ENCODE measurements at places on chromosomes 1 and 21.
A peak's percentile ranks its signal among the peaks of the same experiment; 100 is the strongest.

- no peak for DNase-seq
These were observed 27.2 kb downstream of the NGF start for GRCh38 chr1:115310581-115311473.

- DNase-seq: no peak
These were observed 29.4 kb upstream of the POU3F1 start for GRCh38 chr1:38076038-38076437.

GRCh38 chr1:109910123-109910962 is at the start of gene CSF1:
Gene CSF1, plus strand, starts transcription at chr1:109910849. Its CDS starts 175 bp downstream, at chr1:109911024.
- DNase-seq: peak; percentile 60

DNA sequence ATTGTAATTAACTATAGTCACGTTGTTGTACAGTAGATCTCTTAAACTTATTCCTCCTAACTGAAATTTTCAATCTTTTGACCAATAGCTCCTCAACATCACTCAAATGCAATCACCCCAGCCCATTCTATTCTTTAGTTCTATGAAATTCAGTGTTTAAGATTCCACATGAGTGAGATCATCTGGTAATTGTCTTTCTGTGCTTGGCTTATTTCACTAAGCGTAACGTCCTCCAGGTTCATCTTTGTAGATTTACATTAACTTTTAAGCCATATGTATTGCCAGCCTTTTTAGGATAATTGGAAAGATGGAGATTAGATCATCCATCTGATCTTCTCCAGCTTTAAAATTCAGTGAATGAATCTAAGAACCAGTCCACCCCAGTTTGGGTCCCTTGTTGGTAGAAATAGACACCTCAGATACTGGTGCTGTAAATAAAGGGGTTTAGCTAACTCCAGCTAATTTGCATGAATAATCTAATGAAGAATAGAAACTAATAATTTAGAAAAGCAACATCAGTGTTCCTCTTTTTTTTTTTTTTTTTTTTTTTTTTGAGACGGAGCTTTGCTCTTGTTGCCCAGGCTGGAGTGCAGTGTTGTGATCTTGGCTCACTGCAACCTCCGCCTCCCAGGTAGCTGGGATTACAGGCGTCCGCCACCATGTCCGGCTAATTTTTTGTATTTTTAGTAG is 7.0 kb downstream of the S100A10 start:
- no peak for DNase-seq

GRCh38 chr21:39669485-39669884 is 56.7 kb downstream of the B3GALT5 start:
- DNase-seq: no peak

DNA sequence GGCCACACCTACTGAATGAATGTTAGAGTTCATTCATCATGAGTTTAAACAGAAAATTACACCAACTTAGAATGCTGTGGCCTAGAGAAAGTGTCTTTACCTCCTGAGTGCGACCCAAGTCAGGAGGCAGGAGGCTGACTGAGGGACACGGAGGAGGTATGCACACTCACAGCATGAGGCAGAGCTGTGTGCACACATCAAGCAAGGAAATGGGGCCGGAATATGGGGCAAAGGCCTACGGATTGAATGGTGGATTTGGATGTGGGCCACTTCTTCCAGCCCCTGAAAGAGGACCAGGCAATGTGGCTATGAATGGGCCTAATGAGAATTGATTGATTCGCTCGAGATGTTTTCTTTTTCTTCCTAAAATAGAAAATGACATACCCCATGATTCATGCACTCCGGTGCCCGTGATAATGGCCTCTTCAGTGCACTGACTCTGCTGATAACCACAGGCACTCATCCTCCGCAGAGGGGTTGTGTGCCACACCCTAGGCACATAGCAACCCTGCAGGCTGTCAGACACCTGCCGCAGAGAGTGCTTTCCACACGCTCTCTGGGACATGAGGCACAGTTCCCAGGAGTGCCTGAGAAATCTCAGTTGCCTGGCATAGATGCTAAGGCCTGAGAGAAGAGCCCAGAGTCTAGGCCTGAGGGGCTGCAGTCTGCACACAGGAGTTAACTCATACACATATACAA is 155.5 kb downstream of the GLUL start:
- DNase-seq: no peak

DNA sequence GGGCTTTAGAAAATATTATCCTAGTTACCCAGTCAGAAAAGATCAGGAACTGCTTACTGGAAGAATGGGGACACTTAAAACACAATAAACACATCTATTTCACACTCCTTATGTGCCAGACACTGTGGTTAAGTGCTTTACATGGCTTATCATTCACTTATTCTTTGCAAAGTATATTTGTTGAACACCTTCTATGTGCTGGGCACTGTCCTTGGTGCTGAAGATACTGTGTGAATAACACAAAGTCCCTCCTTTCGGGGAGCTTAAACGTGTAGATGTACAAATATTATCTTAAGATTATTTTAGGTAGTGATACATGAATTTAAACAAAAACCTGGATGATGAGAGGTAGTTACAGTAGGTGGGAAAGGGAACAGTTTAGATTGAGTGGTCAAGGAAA is 169.3 kb downstream of the ST6GALNAC5 start:
- no peak for DNase-seq

DNA sequence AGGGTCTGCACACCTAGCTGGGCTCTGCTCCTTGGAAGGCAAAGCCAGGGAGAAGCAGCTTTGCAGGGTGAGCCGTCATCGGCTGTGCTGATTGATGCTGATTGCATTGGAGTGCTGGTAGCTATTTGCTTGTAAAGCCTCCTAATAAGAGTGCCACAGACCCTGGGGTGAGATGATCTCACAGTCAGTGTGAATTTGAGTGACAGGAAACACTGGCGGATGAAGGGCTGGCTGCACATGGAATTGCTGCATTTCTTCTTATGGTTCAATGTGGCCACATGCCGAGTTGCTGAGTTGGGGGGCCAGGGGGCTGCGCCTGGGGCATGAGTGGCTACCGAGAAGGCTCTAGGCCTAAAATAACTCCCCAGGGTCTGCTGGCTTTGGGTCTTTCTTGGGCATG is 138.2 kb upstream of the CACNA1E start:
- DNase-seq: no peak

- DNase-seq: no peak
These were observed 423.1 kb downstream of the HLX start for GRCh38 chr1:221302357-221302756.

- DNase-seq: no peak
These were observed 62.4 kb upstream of the IGSF21 start for GRCh38 chr1:18045203-18045602.

GRCh38 chr1:111742938-111743549 is 3.8 kb upstream of the INKA2 start:
- no peak for DNase-seq

Measured in bone marrow (tissue), 2 donors.